ENCODE measurements at places on chromosomes 4 and X. TPM values are rescaled to one million over a fixed set of nuclear protein-coding genes. Genes with fewer than 3 reads are reported as not detected.

- H3K4me1 ChIP-seq, result peaks cover 3% of the 10 kb centered on the region
- no peak overlapping the region for H3K27ac ChIP-seq
- H3K36me3 ChIP-seq, result no peaks in the 10 kb centered on the region
- no peak overlapping the region for H3K4me3 ChIP-seq
- DNase-seq, result no peak
- H3K27me3 ChIP-seq, result no peaks in the 10 kb centered on the region
These were observed 356.5 kb downstream of the MID1IP1 start for GRCh38 chrX:39157796-39158195.

DNA sequence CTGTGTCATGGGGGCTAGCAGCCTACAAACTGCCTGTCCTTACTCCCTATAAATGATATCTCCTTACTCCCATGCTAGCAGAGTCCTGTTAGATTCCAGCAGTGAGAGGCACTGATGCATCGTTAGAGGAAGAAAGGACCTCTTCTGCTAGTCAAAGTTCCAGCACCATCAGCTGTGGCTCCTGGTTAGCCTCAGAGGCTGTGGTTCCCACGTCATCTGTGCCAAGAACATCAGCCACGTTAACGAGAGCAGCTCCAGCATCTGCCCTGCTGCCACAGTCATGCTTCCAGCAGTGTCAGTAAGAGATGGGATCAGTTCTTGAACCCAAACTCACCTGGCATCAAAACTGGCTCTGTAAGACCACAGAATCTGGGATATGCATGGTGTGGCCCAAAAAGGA, 88.5 kb downstream of the SLC2A9 start:
- H3K27ac ChIP-seq, result no peak overlapping the region
- no peak for DNase-seq
- no peaks in the 10 kb centered on the region for H3K27me3 ChIP-seq
- no peak overlapping the region for H3K4me3 ChIP-seq

DNA sequence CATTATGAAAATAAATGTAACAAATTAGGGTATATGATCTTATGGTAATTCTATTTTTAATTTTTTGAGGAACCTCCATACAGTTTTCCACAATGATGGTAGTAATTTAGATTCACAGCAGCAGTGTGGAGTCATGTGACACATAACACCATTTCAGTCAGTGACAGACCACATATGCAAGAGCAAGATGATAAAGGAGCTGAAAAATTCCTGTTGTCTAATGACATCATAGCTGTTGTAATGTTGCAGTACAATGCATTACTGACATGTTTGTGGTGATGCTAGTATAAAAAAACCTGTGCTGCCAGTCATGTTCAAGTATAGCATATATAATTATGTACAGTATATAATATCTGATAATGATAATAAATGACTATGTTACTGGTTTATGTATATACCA, 28.5 kb downstream of the EMCN start:
- no peak for DNase-seq
- H3K4me1 ChIP-seq, result no peaks in the 10 kb centered on the region
- no peaks in the 10 kb centered on the region for H3K27me3 ChIP-seq
- H3K27ac ChIP-seq, result no peak overlapping the region

DNA sequence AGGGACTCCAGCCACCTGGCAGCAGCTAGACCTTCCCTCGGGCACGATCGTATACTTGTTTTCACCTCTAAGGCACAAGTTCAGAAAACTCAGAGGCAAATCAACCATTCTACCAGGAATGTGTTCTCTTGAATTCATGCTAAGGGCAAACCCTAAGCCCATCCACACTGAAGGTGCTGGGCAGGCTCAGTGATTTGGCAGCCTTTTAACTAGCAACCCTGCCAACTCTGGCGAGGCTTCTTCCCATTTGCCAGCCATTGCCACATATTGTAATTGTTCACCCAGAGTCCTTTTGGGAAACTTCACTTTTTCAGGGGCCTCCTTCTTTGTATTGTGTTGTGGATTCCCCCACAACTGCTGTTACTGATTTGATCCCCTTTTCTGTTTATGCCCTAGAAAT, 298.6 kb upstream of the LDB2 start:
- H3K36me3 ChIP-seq, result no peaks in the 10 kb centered on the region
- H3K4me3 ChIP-seq, result no peak overlapping the region
- no peaks in the 10 kb centered on the region for H3K4me1 ChIP-seq
- no peaks in the 10 kb centered on the region for H3K27me3 ChIP-seq
- no peak overlapping the region for H3K27ac ChIP-seq

GRCh38 chr4:183097231-183098018, 1.6 kb upstream of the WWC2 start:
- no peaks in the 10 kb centered on the region for H3K36me3 ChIP-seq
- peaks cover 19% of the 10 kb centered on the region for H3K4me1 ChIP-seq
- DNase-seq, result peak; percentile 33
- peak overlapping the region; percentile 75 for H3K4me3 ChIP-seq

DNA sequence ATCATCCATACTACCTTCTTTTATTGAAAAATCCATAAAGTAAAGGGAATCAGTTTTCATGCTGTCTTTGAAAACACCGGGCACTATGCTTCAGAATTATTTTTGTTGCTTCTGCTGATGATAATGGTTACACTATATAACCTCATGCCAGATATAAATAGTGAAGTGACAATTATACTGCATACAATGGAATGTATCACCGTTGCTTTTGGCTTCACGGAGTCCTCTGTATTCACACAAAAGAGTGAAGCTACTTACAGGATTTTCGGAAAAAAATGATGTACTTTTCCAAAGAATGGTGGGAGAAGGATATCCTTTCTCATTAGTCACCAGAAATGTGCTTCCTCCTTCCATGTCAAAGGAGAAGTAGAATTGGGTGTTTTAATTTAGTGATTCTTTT, 159.1 kb upstream of the PITX2 start:
- no peak overlapping the region for H3K27ac ChIP-seq
- no peaks in the 10 kb centered on the region for H3K4me1 ChIP-seq
- DNase-seq, result no peak
- no peaks in the 10 kb centered on the region for H3K36me3 ChIP-seq
- no peak overlapping the region for H3K4me3 ChIP-seq

GRCh38 chr4:153215921-153216320, 11.7 kb downstream of the TRIM2 start:
- H3K4me1 ChIP-seq, result no peaks in the 10 kb centered on the region

DNA sequence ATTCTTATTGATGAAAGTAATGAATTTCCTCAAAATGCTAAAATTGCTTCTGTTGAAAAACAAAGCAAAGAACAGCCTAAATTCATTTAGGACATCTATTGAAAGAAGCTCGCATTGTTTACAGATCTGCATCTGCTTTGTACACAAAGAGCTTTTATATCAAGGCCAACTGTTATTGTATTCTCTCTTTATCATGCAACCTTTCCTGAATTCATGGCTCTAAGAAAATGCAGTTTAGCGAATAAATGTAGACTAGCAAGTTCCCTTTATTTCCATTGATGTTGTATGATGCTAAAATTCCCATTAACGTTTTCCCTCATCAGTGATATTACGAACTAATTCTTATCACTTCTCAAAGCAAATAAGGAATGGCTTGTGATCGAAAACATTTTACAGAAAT, 446.3 kb downstream of the MID1IP1 start:
- no peaks in the 10 kb centered on the region for H3K36me3 ChIP-seq
- H3K27me3 ChIP-seq, result no peaks in the 10 kb centered on the region
- DNase-seq, result no peak

GRCh38 chr4:48379587-48380180, 38.4 kb downstream of the SLAIN2 start:
- no peaks in the 10 kb centered on the region for H3K27me3 ChIP-seq
- H3K27ac ChIP-seq, result no peak overlapping the region
- no peaks in the 10 kb centered on the region for H3K4me1 ChIP-seq
- peaks cover 40% of the 10 kb centered on the region for H3K36me3 ChIP-seq
- H3K4me3 ChIP-seq, result no peak overlapping the region
- DNase-seq, result no peak

DNA sequence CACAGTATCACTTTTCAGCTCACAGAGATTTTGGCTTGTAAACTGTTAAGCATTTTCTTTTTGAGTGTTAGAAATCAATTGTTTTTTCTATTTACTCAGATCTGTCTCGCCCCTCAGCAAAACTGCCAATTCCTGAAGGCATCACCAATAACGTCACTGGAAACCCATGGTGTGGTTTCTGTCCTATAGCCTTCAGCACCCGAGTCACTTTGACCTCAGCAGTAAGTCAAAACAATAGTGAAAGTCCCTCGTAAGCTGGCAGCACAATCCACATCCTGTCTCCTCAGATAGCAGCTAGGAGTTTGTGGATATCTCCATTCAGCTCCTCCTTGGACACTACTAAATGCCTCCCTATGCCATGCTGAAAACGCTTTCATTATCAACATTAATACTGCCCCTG, 1787.4 kb upstream of the ADGRL3 start:
- no peaks in the 10 kb centered on the region for H3K36me3 ChIP-seq
- H3K4me3 ChIP-seq, result no peak overlapping the region
- no peaks in the 10 kb centered on the region for H3K27me3 ChIP-seq
- no peaks in the 10 kb centered on the region for H3K4me1 ChIP-seq
- H3K27ac ChIP-seq, result no peak overlapping the region
- DNase-seq, result no peak

DNA sequence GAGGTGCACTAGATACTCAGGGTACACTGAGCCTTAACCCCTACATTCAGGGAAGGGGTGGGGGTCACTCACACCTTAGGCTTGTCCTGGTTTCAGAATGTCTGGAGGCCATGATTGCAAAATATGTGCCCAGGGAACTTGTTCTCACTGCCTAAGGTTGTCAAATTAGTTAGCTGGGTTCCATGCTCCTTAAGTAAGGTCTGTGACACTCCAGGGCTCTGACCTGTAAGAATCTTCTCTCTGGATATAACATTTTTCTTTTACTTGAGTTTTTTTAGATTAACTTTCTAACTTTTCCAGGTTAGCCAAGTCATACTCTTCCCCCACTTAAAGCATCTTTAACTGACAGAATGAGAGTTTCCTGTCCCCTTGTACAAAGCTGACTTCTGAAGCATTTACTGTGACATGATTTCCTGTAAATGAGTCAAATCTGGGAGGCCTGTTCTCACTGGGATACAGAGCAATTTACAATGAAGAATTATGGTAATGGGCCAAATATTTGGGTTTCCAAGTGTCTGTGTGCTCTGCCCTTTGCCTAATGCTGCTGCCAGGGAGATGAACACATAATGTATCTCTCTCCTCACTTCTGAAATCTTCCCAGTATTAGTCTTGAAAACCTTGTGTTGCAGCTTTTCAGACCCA, 101.7 kb downstream of the GATB start:
- DNase-seq, result no peak
- H3K36me3 ChIP-seq, result no peaks in the 10 kb centered on the region
- no peaks in the 10 kb centered on the region for H3K27me3 ChIP-seq
- H3K27ac ChIP-seq, result no peak overlapping the region
- peaks cover 3% of the 10 kb centered on the region for H3K4me1 ChIP-seq
- H3K4me3 ChIP-seq, result no peak overlapping the region

SPANXB1 gene
- total RNA-seq, result not detected

DNA sequence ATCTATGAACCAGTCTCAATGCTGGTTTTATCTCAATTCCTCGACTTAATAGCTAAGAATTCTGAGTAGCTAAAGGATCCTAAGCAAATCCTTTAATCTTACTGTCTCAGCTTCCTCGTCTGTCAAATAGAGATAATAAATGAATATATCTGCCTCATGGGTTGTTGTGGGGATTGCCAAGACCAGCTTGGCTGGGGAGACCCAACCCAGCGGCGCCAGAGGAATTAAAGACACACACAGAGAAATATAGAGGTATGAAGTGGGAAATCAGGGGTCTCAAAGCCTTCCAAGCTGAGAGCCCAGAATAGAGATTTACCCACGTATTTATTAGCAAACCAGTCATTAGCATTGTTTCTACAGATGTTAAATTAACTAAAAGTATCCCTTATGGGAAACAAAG, 41.9 kb downstream of the SLC34A2 start:
- H3K27me3 ChIP-seq, result no peaks in the 10 kb centered on the region
- no peak overlapping the region for H3K4me3 ChIP-seq
- no peaks in the 10 kb centered on the region for H3K4me1 ChIP-seq
- H3K36me3 ChIP-seq, result no peaks in the 10 kb centered on the region
- H3K27ac ChIP-seq, result no peak overlapping the region

DNA sequence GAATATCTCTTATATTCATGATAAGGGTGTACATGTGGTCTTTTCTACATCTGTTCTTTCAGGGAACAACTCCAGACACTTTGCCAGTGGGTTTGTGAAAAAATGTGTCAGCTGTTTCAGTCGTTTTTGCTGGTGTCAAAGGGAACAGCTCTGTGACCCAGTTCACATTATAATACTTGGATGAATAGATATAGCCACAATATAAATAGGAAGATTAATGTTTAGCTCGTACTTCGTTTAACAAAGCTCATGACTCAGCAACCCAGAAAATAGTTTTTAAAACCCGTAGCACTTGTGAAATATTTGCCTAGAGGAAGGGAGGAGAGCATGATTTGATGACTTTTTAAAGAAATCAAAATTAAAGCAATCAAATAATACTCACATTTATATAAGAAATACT, 7.9 kb downstream of the LIAS start:
- no peak overlapping the region for H3K27ac ChIP-seq
- DNase-seq, result no peak
- no peaks in the 10 kb centered on the region for H3K4me1 ChIP-seq
- peaks cover 29% of the 10 kb centered on the region for H3K36me3 ChIP-seq
- no peaks in the 10 kb centered on the region for H3K27me3 ChIP-seq

GNRHR gene
- not detected for total RNA-seq

DNA sequence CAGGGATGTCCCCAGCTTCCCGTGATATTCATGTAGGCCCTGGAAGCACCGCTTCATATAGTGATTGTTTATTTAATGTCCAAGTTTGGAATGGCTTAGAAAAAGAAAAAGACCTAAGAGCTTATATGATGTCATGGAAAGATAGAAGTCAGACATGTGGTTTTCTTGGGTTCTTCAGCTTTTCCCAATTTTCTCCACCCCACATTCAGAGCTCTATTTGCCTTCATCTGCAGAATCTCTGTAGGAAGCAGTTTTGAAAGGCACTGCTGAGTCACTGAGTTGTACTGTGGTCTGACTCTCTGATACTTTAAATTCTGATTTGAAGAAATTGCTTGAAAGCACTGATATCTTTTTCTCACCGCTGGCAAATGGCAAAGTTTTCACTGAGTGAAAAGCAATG, 120.6 kb upstream of the EDNRA start:
- DNase-seq, result no peak
- no peaks in the 10 kb centered on the region for H3K27me3 ChIP-seq
- H3K4me1 ChIP-seq, result no peaks in the 10 kb centered on the region
- no peaks in the 10 kb centered on the region for H3K36me3 ChIP-seq
- no peak overlapping the region for H3K4me3 ChIP-seq
- no peak overlapping the region for H3K27ac ChIP-seq

GRCh38 chr4:7759635-7760034, 180.0 kb downstream of the AFAP1 start:
- DNase-seq, result no peak
- peaks cover 24% of the 10 kb centered on the region for H3K4me1 ChIP-seq
- no peaks in the 10 kb centered on the region for H3K36me3 ChIP-seq
- peak overlapping the region; percentile 48 for H3K4me3 ChIP-seq
- no peaks in the 10 kb centered on the region for H3K27me3 ChIP-seq

GRCh38 chr4:7041246-7041645, 1.9 kb upstream of the TADA2B start:
- no peak overlapping the region for H3K27ac ChIP-seq
- H3K36me3 ChIP-seq, result peaks cover 8% of the 10 kb centered on the region
- H3K4me3 ChIP-seq, result no peak overlapping the region
- peaks cover 39% of the 10 kb centered on the region for H3K4me1 ChIP-seq
